ENCODE measurements at places on chromosomes 7 and 10.

GRCh38 chr7:981793-982510 lies 1.0 kb upstream of the CYP2W1 start:
- DNase-seq, result no peak

DNA sequence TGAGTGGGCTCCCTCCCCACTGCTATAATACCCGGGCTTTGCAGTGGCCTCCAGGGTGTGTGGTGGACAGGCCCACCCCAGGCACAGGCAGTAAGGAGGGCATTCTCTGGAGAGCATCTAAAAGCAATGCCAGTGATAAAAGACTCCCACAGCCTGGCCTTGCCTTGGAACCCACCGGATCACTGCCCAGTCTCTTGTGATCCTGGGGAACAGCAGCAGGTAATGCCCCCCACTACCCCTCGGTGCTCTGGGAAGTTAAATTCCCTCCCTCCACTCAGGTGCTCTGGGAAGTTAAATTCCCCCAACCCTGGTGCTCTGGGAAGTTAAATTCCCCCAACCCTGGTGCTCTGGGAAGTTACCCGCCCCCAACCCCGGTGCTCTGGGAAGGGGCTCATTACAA lies 565.2 kb downstream of the TCERG1L start:
- DNase-seq, result no peak

DNA sequence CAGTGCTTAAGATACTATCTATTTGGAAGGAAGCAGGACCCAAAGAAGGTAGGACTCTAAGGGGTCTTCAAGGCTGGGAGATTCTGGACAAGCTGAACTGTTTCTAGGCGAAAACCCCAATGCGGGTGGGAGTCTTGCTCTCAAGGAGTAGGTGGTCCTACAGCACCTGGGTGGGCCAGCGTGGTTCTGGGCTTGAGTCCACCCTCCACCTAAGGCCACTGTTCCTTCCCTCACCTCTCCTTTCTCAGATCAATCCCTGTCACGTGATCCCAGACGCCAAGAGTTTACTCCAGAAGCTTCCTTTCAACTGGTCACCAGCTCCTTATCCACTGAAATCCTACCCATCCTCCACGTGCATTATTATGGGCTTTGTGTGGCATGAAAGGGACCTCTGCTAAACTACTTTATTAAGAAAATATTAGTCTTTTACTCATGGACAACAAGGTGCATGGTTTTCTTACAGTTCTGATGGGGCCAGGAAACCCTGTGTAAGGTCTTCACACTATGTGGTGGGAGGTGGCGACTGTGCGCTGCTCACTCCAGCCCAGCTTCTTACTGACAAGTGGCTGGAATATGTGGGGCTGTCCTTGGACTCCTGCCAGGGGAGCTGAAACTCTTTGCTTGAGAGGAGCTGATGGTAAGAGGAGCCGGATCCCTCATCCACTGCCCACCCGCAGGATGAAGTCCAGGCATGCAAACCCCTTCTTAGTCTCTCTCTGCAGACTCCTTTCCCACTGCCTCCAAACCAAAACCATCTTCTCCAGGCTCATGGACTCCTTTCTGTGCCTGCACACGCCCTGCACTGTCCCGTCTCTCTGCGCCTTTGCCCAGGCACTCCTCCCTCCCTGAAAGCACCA lies 1.6 kb downstream of the ZNF746 start:
- DNase-seq, result peak; percentile 46

- DNase-seq, result no peak
Observed at GRCh38 chr10:114547514-114547913, 110.6 kb downstream of the ABLIM1 start.

DNA sequence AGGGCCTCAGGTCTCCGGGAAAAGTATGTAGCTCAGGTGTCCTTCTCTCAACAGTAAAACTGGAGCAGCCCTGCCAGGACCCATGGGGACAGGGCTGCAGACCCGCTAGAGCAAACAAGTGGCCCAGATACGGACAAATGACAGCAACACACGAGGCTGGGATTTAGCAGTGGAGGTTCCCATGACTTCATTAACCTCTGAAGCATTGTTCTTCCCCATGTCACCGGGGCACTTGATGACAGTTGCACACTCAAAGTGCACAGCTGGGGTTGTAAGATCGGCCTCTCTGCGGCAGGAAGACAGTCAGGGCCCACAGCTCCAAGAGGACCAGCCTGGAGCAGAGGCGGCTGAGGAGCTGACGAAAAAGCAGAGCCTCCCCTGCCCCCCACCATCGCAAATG lies 12.5 kb upstream of the PODXL start:
- DNase-seq, result no peak

DNA sequence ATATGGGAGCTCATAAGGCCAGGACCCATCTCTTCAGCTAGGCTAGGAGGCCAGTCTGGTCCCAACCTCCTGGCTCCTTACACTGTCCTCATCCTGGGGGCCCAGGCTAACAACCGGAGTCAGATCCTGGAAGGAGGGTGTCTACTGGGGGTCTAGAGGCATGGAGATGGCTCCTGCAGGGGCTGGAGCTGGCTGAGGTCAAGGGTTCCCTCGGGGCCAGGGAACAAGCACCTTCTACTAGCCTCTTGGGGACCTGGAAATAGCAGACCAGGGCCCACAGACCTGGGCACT lies 37.2 kb downstream of the CLRN3 start:
- no peak for DNase-seq

GRCh38 chr7:106076537-106076936 lies 35.6 kb downstream of the SYPL1 start:
- no peak for DNase-seq

- DNase-seq, result no peak
Observed at GRCh38 chr10:129852829-129853561, 111.1 kb downstream of the EBF3 start.

GRCh38 chr10:9103301-9103700 lies 1048.8 kb downstream of the GATA3 start:
- DNase-seq, result no peak

- no peak for DNase-seq
Observed at GRCh38 chr10:44125879-44126278, 259.0 kb downstream of the CXCL12 start.

Data from SK-N-DZ (cell line).